HS-27A (cell line): ENCODE measurements at places on chromosomes 13 and 19.

DNA sequence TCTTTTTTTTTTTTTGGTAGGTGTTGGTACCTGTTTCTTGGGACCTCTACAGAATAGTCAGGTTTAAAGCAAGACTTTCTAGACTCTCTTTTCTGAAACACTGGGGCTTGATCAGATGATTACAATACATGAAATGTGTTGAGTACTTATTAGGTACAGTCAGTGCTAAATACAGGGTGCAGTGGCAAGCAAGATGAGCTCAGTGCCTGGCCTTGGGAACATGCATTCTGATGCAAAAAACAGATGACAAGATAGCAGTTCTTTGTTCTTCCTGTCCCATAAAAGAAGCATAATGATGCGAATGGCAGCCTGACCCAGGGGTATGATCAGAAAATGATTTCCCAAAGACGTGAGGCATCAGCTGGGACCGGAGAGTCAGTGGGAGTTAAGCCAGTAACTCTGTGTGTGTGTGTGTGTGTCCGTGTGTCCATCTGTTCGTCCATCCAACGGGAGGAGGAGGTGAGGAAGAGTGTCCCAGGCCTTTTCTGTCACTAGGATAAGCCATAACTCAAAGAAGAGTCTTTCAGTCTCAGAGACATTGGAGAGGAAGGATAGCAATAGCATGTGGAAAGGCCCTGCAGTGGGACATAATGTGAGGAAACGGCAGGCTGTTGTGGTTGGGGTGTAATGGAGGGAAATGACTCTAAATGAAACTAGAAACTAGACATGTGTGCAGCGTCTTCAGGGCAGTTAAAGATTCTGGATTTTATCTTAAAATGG is 32.2 kb downstream of the SLAIN1 start:
- no peak for DNase-seq

DNA sequence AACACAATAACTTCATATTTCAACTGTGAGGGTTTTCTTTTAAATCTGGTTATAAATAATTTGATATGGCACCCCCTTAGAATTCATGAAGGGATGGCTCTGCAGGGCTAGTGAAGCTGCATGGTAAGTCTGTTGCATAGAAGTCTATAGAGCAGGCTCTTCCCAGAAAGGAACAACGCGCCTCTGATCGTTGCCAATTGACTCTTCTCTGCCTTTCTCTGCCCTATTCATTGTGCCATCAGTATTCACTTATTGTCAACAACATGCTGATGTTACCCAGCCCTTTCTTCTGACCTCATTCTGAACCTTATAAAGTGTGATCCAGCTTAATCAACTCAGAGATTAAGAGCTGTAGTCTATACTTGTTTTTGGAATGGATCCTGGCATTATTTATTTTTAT is 16.3 kb upstream of the DCT start:
- no peak for DNase-seq

DNA sequence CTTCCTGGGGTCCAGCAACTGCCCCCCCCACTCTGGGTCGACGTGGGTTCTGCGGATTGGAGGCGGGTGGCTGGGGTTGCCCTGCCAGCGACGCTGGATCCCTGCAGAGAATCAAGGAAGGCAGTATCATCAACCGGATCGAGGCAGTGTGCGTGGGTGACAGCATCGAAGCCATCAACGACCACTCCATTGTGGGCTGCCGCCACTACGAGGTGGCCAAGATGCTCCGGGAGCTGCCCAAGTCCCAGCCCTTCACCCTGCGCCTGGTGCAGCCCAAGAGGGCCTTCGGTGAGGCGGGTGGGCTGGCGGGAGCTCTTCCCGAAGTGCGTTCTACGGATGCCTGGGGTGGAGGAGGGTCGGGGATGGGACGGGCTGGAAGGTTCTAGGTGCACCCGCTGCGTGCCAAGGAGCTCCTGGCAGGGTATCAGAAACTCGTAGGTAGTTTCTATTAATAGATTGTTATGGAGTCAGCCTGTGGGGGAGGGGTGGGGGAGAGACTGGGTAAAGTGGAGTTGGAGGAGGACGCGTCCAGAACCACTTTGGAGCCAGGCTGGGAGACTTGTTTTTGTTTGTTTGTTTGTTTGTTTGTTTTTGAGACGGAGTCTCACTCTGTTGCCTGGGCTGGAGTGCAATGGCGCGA is 1.5 kb downstream of the GIPC3 start:
- DNase-seq, result no peak

GRCh38 chr13:90374168-90374567 is 973.3 kb upstream of the MIR17HG start:
- DNase-seq, result no peak

DNA sequence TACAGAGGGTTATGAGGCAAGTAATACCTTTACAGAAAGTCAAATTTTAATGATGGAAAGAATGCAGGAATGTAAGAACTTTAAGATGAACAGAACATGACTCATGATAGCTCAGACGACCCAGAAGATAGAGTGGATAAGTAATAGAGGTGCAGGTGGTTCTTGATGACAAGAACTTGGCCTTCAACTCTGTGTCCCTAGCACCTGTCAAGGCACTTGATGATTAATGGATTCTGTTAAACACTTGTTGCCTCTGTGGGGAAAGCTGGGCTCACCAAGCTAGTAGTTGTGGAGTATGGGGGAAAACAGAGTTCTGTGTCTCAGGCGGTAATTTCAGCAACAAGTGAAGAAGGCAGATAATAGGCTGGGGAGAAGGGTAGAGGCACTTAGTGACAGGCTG is 306.2 kb downstream of the ATP8A2 start:
- no peak for DNase-seq

GRCh38 chr13:50709058-50709457 is 134.4 kb downstream of the DLEU7 start:
- no peak for DNase-seq

- DNase-seq, result no peak
These were observed 2.7 kb downstream of the FCHO1 start for GRCh38 chr19:17753976-17754375.

DNA sequence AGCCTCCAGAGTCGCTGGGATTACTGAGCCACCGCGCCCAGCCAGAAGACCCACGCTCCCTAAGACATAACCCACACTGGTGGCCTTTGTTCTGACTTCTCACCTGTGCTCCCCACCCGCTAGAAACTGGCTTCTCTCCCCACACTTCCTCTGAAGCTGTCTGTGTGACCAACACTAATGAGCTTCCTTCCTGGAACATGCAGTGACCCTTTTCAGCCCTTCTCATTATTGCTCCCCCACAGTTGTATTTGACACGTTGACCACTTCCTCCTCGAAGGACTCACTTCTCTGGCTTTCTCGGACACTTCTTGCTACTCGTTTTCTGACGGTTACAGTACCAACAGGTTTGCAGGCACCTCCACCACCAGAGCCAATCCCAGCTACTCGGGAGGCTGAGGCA is 10.9 kb downstream of the NCR1 start:
- no peak for DNase-seq

DNA sequence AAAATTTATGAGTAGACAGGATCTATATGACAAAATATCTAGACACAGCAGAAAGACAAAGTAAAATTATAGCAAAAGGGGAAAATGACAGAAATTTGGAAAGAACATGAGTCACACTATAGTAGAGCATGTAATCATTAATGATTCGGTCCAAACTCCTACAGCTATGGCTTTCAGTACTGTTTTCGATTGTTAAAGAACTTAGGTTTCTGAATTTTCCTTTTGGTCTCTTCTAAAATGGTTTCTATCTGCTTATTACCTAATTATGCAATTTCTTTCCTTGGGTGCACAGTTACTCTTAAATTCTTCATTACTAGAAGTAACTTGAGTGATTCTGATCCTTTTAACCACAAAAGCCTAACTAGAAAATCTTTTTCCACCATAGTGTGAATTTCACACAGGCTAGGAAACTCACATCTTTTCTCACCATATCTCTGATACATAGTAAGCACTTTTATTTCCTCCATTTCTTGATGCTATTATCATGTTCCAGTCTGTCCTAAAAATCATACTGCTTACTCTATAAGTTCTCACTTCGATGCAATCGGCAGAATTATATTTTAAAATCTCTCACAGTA is 1101.4 kb downstream of the PCDH9 start:
- no peak for DNase-seq

GRCh38 chr19:843180-843835 is 2.5 kb downstream of the PRTN3 start:
- DNase-seq, result no peak

DNA sequence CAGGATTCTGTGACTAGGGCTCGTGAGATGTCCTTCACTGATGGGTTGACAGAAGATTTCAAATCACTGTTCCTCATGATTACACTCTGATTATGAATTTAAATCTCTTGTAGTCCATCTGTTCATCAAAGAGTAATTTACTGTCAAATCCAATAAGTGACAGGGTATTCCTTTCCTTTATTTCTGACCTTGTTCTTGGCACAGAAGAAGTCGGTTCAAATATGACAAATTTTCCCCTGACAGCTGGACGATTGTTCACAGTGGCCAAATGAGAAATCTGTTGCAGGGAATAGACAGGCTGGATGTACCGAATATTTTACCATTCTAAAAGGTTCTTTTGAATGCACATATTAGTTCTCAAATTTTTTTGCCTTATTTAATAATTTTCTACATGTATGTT is 767.3 kb upstream of the GPC6 start:
- no peak for DNase-seq

- no peak for DNase-seq
These were observed 68.9 kb upstream of the TDRD3 start for GRCh38 chr13:60328073-60328472.

GRCh38 chr19:55973982-55974381 is 12.6 kb upstream of the NLRP5 start:
- DNase-seq, result no peak

GRCh38 chr13:85659493-85659892 is 139.7 kb downstream of the SLITRK6 start:
- no peak for DNase-seq

DNA sequence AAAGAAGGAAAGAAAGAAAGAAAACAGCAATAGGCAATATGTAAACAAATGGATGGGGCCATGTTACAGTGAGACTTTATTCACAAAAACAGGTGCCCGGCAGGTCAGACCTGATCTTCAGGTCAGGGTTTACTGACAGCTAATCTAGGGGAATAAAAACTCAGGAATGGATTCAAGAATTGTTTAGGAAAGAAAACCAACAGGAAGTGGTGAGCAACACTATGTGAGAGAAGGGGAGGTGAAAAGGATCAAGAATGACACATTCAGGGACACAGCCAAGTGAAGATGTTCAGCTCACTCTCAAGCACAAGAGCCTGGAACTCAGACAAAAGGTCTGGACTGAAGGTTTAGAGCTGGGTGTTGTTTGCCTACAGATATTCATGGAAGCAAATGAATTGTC is 244.5 kb downstream of the EFNB2 start:
- DNase-seq, result no peak

GRCh38 chr19:31572102-31572975 is 223.1 kb upstream of the TSHZ3 start:
- no peak for DNase-seq

DNA sequence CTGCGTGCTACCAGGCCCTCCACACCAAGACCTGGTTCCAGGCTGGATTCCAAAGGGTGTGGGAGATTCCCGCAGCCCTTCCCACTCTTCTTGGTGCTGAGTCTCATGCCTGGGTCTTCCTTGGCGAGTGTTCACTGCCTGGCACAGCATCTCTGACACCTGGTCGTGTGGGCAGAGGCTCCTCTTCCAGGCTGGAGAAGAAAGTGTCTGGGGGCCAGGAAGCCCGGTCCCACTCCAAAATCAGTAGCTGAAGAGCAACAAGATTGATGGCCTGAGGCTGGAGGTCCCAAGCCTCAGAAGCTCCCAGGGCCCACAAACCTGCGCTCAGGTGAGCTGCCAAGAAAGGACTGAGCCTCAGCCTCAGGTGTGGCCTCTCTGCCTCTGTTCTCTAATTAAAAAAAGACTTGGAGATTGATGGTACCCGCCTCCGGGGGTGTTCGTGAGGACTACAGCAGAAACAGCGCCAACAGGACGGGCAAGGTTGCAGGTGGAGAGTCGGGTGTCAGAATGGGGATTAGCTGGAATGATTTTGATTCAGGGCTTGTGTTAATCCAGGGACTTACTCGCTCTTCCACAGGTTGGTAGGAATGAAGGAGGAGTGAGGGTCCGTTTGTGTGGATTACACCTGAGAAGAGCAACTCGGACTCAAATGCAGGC is 217.5 kb downstream of the TEX29 start:
- DNase-seq, result no peak

DNA sequence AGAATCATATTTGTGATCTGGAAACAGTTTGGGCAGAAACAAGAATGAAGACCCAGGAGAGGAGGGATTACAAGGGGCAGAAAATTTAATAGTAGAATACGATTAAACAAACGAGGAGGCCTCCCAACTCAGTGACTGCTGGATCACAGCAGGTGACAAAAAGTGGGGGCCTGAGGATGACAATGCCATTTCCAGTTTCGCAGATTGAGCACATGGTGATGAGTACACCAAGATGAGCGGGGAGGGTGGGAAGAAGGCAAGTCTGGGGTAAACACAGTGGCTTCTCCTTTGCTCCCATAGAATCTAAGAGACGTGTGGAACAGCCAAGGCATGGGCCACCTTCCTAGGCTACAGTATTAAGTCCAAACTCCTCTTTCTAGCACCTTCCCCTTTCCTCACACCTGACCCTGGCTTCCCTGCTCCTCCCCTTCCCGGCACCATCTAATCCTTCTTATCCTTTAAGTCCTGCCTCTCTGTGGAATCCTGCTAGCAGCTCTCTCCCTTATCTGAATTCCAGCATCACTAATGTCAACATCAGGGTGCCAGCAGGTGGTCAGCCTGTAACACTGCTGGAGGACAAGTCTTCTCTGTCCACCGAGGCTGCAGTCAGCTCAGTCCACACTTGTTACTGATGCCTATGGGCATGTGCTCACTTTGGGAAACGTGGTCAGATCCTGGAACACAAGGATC is 13.5 kb downstream of the ATP7B start:
- no peak for DNase-seq

GRCh38 chr19:5032101-5032967 is 63.4 kb downstream of the KDM4B start:
- DNase-seq, result no peak

DNA sequence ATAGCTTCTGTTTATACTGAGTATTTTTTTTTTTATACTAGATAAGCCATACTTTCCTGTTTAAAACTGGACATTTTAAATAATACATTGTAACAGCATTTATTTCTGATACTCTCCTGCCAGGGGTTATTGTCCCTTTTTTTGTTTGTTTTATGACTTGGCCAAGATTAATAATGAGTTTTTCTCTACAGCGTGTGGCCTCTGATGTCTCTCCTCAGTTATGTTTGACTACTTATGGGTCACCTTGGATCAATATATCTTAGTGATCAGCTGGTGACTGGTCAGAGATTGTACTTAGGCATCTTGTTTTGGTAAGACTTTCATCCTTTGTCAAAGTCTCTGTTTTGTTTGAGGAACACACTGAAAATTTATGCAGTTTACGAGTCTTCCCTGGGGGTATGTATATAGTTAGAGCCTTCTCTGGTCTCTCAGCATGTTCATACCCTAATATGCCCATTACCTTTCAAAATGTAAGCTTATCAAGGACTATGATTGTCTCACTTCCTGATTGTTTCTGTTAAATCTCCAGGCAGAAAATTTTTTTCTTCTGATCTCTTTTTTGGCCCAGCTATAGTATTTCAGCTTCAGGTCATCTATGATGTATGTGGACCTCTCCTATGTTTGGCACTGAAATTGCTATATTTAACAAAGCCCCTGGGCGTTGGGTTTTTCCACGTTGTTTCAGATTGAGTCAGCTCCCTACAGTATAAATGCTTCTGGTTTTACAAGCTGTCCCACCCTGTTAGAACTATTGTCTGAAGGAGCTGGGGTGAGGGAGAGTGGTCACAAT is 87.9 kb downstream of the URI1 start:
- peak; percentile 2 for DNase-seq

GRCh38 chr19:38700902-38701454 is 43.3 kb downstream of the CAPN12 start:
- DNase-seq, result no peak

- DNase-seq, result no peak
These were observed 25.8 kb downstream of the PNPLA6 start for GRCh38 chr19:7561325-7561724.
